Naive B cell (primary cell): ENCODE measurements at places on chromosomes 3 and 15.
A peak's percentile ranks its signal among the peaks of the same experiment; 100 is the strongest.

- peaks cover 11% of the 10 kb centered on the region for H3K36me3 ChIP-seq
- DNase-seq, result no peak
- peaks cover 15% of the 10 kb centered on the region for H3K4me1 ChIP-seq
- no peaks in the 10 kb centered on the region for H3K27me3 ChIP-seq
- H3K27ac ChIP-seq, result no peak overlapping the region
- H3K4me3 ChIP-seq, result no peak overlapping the region
These were observed 36.3 kb downstream of the RASGRP1 start for GRCh38 chr15:38528294-38528693.

GRCh38 chr15:49079340-49080039 is 33.2 kb upstream of the SECISBP2L start:
- peaks cover 10% of the 10 kb centered on the region for H3K27me3 ChIP-seq
- no peaks in the 10 kb centered on the region for H3K36me3 ChIP-seq
- no peak overlapping the region for H3K27ac ChIP-seq
- no peak for DNase-seq
- no peaks in the 10 kb centered on the region for H3K4me1 ChIP-seq
- no peak overlapping the region for H3K4me3 ChIP-seq

GRCh38 chr3:79175870-79176269 is 591.9 kb downstream of the ROBO1 start:
- H3K27ac ChIP-seq, result no peak overlapping the region
- H3K4me3 ChIP-seq, result no peak overlapping the region
- H3K36me3 ChIP-seq, result no peaks in the 10 kb centered on the region
- no peak for DNase-seq
- H3K27me3 ChIP-seq, result no peaks in the 10 kb centered on the region

GRCh38 chr15:80099241-80099640 is 39.8 kb downstream of the ZFAND6 start:
- H3K4me3 ChIP-seq, result no peak overlapping the region
- H3K27ac ChIP-seq, result no peak overlapping the region
- DNase-seq, result no peak
- H3K27me3 ChIP-seq, result no peaks in the 10 kb centered on the region
- peaks cover 40% of the 10 kb centered on the region for H3K4me1 ChIP-seq

GRCh38 chr15:71167445-71168165 is 52.3 kb downstream of the THSD4 start:
- no peaks in the 10 kb centered on the region for H3K4me1 ChIP-seq
- H3K27me3 ChIP-seq, result peaks cover 10% of the 10 kb centered on the region
- no peak for DNase-seq
- no peak overlapping the region for H3K4me3 ChIP-seq

DNA sequence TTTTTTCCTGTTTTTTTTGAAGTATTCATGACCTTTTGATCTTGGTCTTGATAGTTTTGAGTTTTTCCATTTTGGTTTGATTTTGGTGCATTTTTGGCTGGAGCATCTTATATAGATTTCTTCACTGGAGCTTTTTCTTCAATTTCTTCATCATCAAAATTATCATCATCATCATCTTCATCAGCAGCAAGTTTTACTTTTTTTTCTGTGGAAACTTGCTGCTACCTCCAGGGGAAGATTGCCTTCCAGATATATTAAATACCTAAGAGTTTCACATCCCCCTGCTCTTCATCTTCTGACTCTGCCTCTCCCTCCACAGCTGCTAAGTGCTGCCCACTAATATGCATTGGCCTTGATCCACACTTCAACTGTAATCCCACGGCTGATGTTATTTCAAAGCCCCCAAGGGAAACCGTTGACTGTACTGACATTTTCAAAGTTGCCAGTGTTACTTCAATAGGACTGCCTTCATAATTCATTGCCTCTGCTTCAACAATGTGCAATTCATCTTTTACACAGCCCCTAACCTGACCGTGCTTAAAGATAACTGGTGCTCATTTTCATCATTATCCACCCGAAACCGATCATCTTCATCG is 151.7 kb downstream of the NR1D2 start:
- H3K4me3 ChIP-seq, result no peak overlapping the region
- peaks cover 4% of the 10 kb centered on the region for H3K27me3 ChIP-seq
- no peaks in the 10 kb centered on the region for H3K4me1 ChIP-seq
- peak overlapping the region; percentile 65 for H3K27ac ChIP-seq
- DNase-seq, result no peak
- no peaks in the 10 kb centered on the region for H3K36me3 ChIP-seq

DNA sequence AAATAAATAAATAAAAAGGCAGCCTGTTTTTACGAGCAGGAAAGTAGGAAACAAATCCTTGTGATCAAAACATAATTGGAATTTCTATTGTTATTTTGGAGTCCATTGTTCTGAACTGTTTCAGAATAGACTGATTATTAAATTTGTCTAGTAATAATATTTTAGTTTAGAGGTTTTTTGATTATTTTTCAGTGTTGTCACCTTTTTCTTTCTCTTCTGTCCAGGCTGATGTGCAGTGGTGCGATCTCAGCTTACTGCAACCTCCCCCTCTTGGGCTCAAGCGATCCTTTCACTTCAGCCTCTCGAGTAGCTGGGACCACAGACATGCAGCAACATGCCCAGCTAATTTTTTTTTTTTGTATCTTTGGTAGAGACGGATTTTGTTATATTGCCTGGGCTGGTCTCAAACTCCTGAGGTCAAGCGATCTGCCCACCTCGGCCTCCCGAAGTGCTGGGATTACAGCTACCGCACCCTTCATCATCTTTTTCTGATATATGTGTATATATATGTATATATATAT is 38.0 kb downstream of the KAT2B start:
- H3K36me3 ChIP-seq, result no peaks in the 10 kb centered on the region
- DNase-seq, result no peak
- H3K4me1 ChIP-seq, result peaks cover 18% of the 10 kb centered on the region
- H3K27me3 ChIP-seq, result no peaks in the 10 kb centered on the region

GRCh38 chr3:137121704-137122314 is 164.0 kb downstream of the IL20RB start:
- no peak overlapping the region for H3K27ac ChIP-seq
- no peak for DNase-seq
- no peaks in the 10 kb centered on the region for H3K36me3 ChIP-seq
- H3K27me3 ChIP-seq, result peaks cover 15% of the 10 kb centered on the region
- H3K4me1 ChIP-seq, result no peaks in the 10 kb centered on the region

DNA sequence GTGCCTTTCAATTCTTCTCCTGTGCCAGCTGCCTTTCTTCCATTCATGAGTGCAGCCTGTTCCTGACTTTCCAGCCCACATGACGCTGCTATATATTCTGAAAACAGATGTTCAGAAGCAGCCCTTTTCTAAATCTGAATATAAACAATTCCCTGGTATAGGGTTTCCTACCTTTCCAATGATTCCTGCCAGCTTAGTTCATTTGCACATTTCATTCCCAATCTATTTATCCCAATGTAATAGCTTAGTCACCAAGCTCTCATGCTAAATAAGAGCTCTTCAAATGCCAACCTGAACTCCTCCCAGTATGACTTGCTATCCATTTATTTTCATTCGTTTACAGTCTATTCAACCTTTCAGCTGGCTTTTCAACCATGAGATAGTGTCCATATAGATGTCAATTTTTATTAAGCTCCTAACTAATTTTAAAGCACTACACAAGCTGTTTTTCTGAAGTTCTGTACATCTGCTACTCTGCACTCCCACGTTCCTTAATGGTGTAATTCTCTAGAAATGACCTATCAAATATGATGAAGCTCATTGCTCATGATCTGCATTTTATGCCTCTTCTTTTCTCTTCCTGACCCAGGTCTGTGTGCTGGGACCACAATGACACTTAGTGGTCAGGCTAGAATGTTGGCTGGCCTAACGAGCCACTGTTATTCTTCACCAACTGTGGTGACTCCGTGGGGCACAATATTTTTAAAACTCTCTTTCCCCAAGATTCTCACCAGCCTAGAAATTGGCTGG is 605.0 kb upstream of the TBL1XR1 start:
- no peaks in the 10 kb centered on the region for H3K36me3 ChIP-seq
- no peaks in the 10 kb centered on the region for H3K27me3 ChIP-seq
- no peaks in the 10 kb centered on the region for H3K4me1 ChIP-seq
- H3K27ac ChIP-seq, result no peak overlapping the region

GRCh38 chr15:38896647-38897046 is 332.0 kb upstream of the RASGRP1 start:
- no peaks in the 10 kb centered on the region for H3K4me1 ChIP-seq
- no peak for DNase-seq
- no peaks in the 10 kb centered on the region for H3K36me3 ChIP-seq
- H3K27me3 ChIP-seq, result no peaks in the 10 kb centered on the region
- no peak overlapping the region for H3K4me3 ChIP-seq

DNA sequence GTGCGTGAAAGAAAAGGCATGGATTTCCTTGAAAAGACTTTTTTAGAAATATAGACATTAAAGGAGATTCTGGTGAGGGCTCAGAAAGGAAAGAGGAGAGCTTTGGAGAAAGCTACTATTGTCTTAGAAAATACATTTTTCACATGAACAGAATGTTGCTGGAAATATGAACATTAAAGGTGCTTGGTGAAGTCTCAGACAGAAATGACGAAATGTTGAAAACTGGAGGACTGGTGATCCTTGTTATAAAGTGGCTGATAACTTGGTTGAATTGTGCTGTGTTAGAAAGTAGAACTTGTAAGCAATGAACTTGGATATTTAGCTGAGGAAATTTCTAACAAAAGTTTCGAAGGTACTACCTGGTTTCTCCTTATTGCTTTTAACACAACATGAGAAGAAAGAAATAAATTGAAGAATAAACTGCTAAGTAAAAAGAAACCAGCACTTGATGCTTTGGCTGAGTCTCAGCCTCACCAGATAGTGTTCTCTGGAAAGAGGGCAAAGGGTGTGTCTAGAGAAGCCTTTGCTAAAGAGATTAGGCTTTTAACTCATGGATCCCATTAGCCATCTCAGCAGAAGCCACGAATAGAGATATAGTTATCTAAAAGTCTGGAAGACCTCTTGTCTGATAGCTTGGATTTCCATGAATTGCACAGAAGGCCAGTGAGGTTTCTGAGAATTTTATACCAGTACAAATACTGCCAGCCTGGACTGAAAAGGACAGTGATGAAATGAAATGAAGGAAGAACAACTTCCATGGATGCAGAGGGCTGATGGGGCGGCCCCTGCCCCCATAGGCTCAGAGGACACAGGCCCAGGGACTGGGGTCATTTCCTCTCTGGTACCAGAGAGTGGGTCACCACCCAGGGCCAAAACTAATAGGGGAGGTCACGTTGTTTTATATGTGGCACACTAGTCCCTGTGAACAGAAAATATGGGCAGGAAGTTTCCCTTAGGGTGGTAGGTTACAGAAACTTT is 91.5 kb downstream of the RPL22L1 start:
- peaks cover 60% of the 10 kb centered on the region for H3K27me3 ChIP-seq
- H3K4me1 ChIP-seq, result no peaks in the 10 kb centered on the region
- H3K4me3 ChIP-seq, result no peak overlapping the region

GRCh38 chr3:163327086-163327485 is 1751.2 kb downstream of the SI start:
- DNase-seq, result no peak
- H3K4me3 ChIP-seq, result no peak overlapping the region
- H3K27ac ChIP-seq, result no peak overlapping the region
- H3K4me1 ChIP-seq, result no peaks in the 10 kb centered on the region
- no peaks in the 10 kb centered on the region for H3K36me3 ChIP-seq
- H3K27me3 ChIP-seq, result no peaks in the 10 kb centered on the region

- H3K36me3 ChIP-seq, result no peaks in the 10 kb centered on the region
- no peak for DNase-seq
- no peak overlapping the region for H3K4me3 ChIP-seq
- no peaks in the 10 kb centered on the region for H3K4me1 ChIP-seq
- H3K27me3 ChIP-seq, result no peaks in the 10 kb centered on the region
These were observed 16.5 kb downstream of the CCRL2 start for GRCh38 chr3:46423588-46423987.

DNA sequence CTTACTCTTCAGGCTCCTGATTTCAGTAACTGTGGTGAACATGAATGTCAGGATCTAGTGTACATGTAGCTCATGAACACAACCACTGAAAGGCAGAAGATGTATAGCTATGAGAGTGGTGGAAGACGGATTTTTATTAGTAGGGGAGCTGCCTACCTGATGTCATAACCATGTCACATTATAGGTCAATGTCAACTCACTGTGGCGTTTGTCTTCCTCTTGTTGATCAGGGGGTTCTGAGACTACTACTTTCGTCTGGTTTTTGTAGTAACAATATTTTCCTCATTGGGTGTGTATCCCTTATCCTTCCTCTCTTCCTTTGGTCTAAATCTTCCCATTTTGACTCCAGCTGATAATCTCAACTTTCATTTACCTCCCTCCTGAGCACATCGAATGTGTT is 7.3 kb downstream of the UNC13C start:
- no peak overlapping the region for H3K4me3 ChIP-seq
- no peak for DNase-seq
- H3K36me3 ChIP-seq, result no peaks in the 10 kb centered on the region
- no peak overlapping the region for H3K27ac ChIP-seq
- H3K4me1 ChIP-seq, result no peaks in the 10 kb centered on the region
